Left ventricle myocardium inferior (tissue), 1 donor: ENCODE measurements at places on chromosomes 16 and 17.

DNA sequence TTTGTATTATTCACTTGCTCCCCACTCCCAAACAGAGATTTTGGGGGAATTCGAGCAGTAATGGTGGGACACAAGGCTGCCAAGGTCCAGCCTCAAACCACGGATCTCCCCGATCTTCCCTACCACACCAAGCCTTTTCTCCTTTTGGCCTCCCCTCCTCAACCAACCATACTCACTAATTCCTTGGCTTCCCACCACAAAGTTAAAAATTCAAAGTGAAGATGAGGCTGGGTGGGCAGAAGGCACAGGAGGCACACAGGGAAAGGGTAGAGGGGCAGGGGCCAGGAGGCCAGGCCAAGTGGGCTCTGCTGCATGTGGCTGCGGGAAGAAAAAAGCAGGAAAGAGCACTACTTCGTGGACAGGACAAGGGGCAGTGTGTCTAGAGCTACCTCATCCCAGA, 15.2 kb downstream of the HOXB4 start:
- no peak for DNase-seq

GRCh38 chr16:66523861-66524354, 26.0 kb downstream of the TK2 start:
- DNase-seq = no peak

- no peak for DNase-seq
Measured at GRCh38 chr17:30332057-30332542, 1.8 kb downstream of the TMIGD1 start.

- no peak for DNase-seq
Measured at GRCh38 chr17:31877341-31877740, 18.3 kb upstream of the COPRS start.

GRCh38 chr16:29899516-29900101, at the start of gene SEZ6L2:
TSS of gene SEZ6L2 (minus strand) at chr16:29899550. CDS start at chr16:29899019, 531 bp downstream.
- DNase-seq = peak; percentile 31

GRCh38 chr16:87206646-87207451, 110.3 kb downstream of the C16orf95 start:
- peak; percentile 35 for DNase-seq

GRCh38 chr17:30808785-30809286, 15.7 kb downstream of the CRLF3 start:
- DNase-seq = no peak

DNA sequence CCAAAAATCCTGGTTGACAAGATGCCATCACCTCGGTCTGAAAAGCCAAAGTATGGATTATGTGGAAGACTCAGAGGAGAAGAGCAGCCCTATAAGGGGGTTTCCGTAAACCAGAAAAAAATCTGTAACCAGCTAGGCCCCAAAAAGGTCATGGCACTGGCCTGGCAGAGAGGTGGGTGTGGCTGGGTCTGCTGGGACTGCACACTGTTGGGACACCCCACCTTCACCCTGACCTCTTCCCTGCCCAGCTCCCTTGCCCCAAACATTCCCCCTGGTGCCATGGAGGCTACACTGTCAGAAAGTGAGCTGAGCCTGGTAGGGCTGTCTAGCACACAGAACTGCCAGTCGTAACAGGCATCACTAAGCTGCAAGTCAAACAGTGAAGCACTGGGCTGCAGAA, 6.5 kb downstream of the SLC47A2 start:
- no peak for DNase-seq

- no peak for DNase-seq
Measured at GRCh38 chr17:59828478-59828760, 64.3 kb downstream of the TUBD1 start.

DNA sequence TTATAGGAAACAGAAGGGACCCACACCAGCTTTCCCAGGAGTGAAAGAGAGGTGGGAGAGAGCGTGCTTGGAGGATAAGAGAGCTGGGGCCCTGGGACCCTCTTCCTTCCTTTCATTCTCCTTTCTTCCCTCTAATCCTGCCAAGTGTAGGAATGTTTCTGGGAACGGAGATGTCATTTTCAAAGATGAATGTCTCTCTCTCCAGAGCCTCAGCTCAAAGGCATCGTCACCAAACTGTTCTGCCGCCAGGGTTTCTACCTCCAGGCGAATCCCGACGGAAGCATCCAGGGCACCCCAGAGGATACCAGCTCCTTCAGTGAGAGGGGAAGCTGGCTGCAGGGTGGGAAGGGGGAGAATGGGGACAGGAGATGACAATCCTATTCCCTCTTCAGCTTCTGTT, 2.0 kb downstream of the FGF11 start:
- no peak for DNase-seq

DNA sequence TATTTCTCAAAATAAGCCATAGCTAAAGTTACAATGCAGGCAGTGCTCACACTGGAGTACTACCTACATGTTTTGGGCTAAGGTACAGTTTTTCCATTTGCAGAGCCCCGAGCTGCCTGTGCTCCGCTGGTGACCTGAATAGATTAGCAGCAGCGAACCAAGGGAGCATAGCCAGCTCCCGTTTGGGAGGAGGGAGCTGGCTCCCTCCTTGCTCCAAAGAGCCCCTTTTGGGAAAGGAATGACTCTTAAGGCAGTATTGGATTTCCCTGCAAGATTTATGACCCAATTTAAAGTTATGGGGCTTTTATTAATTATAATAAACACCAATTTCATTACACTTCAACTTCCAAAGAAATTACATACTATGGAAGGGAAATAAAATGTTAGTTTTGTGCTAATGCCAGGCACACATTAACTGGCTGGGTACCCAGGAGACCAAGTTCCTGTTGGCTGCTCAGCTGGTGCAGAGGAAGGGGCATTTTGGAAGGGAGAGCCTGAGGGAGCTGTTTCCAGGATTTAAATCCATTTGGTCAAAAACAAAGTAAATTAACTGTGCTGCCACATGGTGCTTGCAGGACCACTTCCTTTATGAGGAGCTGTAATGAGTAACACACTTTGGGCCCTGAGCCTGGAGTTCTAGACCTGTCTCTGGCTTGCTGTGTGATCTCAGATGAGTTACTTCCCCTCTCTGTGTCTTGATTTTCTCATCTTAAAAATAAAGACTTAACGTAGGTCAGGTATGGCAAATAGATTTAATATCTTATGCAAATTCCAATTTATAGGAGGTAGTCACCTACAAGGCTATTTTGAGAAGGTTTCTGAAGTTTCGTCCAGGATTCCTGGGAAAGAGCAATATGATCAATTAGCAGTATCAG, 362.1 kb upstream of the CCL2 start:
- no peak for DNase-seq

DNA sequence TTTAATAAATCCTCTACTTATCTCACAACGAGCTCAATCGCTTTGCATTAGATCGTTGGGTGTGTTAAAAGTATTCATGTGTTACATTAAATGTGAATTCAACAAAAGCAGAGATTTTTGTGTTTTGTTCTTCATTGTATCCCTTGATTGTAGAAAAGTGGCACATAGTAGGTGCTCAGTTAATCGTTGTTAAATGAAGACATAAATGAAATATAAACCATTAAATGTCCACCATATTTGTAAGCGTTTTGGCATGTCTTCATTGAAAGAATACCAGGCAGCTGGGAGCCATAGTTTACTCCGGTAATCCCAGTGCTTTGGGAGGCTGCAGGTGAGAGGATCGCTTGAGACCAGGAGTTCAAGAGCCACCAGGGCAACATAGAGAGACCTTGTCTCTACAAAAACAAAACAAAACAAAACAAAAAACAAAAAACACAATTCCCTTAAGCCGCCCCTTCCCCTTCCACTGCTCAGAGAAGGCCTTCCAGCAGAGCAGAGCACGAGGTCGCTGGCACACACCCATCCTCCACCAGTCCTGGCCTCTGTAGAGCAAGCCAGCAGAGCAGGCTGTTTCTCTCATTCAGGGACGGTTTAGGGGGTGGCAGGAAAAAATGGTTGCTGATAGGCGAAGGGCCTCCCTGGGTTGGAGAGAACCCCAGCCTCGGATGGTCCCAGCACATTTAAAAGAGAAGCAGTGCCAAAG, 673 bp upstream of the CHD9 start:
- DNase-seq = peak; percentile 62
